ENCODE measurements at places on chromosomes 1 and 21. TPM values are rescaled to one million over a fixed set of nuclear protein-coding genes. Genes with fewer than 3 reads are reported as not detected.

The OVAAL gene
- not detected for total RNA-seq

The CHRM3 gene
- total RNA-seq: 0.09 TPM

The IL10 gene
- total RNA-seq: not detected

The AGL gene
- total RNA-seq: 5.3 TPM

The TP73 gene
- not detected for total RNA-seq

The WNT3A gene
- total RNA-seq: not detected

The SYT14 gene
- total RNA-seq: 0.35 TPM

The ALX3 gene
- total RNA-seq: not detected

The C1QA gene
- not detected for total RNA-seq

The TAF12 gene
- 28.8 TPM for total RNA-seq

All from pericardium fibroblast (primary cell).